ENCODE measurements at places on chromosomes 1 and 21.

GRCh38 chr1:21775550-21775914 is 7.4 kb downstream of the USP48 start:
- no peak for DNase-seq

DNA sequence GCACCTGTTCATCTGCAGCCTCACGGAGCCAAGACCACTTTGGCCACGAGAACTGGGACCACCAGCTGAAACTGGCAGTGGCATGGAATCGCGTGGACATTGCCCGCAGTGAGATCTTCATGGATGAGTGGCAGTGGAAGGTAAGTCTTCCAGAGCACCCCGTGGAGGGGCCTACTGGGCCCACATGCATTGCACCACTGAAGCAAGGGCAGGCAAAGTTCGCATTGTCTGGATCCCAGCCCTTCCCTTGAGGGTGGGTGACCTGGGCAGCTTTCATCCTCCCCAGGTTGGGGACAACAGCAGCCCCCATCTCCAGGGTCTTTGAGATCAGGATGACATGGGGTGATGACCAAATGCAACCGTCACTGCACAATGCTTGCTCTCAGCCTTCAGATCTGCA is 37.5 kb downstream of the TRPM2 start:
- no peak for DNase-seq

GRCh38 chr1:20640183-20640597 is 6.9 kb downstream of the PINK1 start:
- peak; percentile 45 for DNase-seq

GRCh38 chr1:154191990-154192461 is at the start of gene TPM3:
TPM3 (minus strand) TSS chr1:154192100; CDS start chr1:154192018, 82 bp downstream.
- no peak for DNase-seq

DNA sequence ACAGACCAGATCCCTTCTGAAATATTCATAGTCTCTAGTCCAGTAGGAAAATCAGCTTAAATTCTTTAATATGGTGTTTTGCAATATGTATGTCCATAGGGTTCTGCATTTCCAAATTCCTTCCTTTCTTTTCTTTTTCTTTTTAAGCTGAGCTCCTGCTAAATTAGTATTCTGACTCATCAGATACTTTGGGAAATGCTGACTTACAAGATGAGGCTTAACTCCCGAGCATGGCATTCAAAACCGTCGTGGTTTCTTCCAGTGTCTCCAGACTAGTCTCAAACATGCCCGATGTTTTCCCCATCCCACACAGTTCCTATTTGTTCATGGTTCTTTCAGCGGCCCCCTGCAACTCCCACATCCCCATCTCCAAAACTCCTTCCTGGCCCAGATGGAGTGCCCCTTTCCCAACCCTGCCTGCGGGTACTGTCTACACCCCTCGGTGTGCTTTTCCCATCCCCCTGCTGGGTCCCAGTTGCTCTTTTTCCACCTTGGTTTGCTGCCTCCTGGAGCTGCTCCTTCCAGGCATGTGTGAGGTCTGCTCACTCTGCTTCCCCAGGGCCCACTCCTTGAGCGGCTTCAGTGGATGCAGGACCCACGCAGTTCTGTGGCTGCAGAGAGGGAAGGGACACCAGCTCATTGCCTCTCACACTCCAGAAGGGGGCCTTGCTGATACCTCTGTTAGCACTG is 19.5 kb upstream of the ETV3 start:
- DNase-seq = no peak

DNA sequence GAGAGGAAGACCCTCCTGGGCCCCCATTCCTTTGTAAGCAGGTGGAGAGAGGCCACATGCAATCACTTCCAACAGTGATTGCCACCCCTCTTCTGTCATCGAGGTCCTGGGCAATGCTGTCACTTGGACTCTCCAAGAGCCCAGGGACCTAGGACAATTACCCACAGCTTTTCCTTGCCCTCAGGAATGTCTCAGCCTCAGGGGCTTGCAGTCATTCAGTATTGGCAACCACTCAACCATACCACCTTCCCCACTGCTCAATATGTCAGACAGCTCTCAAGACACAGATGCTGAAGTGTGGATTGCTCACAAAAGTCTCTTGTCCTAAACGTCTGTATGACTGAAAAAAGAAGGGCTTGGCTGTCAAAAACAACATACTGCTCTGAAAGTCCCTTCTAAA is 87.8 kb downstream of the PTPN14 start:
- no peak for DNase-seq

- no peak for DNase-seq
These were observed 160.6 kb downstream of the HMCN1 start for GRCh38 chr1:185894791-185895190.

- no peak for DNase-seq
These were observed 27.9 kb downstream of the LIN9 start for GRCh38 chr1:226281058-226281457.

DNA sequence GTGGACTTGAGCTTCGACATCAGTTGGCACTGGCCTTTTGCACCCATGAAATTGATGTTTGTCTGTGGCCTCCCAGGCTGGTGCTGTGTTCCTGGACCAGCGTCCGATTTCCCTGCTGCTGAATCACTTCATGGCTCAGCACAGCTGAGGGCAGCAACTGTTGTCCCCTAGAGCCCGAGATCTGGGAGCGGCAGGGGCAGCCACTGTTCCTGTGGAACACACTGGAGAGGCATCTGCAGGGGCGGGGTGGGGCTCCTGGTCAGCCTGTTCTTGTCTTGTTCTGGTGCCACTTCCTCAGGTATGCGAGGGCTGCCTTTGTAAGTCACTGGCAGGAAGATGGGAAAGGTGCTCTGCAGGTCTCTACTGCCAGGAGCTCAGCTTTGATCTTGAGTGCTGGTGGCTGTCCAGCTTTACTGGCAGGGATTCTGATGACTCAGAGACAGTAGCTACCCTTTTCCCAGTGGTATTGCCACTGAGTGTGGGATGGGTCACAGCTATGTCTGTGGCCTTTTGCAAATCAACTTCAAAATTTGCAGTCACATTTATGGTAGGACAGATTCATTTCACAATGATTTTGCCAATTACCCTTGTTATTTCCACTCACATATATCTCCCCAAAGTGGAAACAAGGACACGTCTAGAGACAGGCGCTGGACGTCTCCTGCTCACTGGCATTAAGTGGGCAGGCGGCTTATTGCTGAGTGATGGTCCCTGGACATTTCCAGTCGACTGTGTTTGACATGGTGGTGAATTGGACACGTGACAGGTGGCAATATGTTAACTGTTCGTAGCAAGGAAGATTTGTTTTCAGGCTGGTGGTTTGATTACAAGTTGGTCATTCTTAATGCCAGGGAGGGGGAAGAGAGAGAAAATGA is 15.3 kb downstream of the AGPAT3 start:
- DNase-seq = no peak

DNA sequence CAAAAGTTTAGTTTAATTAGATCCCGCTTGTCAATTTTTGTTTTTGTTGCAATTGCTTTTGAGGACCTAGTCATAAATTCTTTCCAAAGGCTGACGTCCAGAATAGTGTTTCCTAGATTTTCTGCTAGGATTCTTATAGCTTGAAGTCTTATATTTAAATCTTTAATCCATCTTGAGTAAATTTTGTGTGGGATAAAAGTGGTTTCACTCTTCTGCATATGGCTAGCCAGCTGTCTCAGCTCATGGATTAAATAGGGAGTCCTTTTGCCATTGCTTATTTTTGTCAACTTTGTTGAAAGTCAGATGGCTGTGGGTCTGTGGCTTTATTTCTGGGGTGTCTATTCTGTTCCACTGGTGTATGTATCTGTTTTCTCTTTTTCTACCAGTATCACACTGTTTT is 801.3 kb upstream of the ADGRL4 start:
- DNase-seq = no peak

DNA sequence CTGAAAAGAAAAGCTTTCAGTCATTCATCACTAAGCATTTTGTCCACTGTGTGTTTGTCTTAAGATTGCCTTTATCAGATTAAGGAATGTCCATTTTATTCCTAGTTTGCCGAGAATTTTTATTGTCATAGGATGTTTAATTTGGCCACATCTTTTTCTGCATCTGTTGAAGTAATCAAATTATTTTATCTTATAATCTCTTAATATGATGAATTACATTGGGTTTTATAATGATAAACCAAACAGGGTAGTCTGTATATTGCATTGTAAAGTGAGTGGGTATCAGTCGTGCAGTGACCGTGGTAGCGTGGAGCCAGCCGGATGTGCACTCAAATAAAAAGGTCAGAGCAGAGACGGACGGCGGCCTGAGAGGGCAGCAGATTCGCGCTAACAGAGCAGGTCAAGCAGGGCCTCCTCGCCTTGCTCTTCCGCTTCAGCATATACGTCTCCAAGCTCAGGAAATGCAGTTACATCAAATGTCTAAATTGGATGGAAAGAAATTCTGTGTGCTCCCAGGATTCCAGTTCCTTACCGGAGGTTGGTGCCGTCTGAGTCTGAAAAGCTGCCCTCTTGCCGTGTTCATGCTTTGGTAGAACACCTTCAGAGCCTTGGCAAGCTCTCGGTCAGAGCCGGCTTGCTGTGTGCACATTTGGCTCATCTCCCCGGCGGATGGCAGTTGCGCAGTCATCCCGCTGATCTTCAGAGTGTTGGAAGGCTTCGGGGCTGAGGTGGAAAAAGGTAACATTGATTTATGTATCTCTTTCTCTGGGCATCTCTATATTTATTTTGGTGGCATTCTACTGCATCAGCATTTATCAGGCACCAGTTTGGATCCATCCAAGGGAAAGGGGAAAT is 51.5 kb downstream of the SCCPDH start:
- DNase-seq = no peak

GRCh38 chr1:147622731-147623130 is 47.6 kb downstream of the ACP6 start:
- no peak for DNase-seq

DNA sequence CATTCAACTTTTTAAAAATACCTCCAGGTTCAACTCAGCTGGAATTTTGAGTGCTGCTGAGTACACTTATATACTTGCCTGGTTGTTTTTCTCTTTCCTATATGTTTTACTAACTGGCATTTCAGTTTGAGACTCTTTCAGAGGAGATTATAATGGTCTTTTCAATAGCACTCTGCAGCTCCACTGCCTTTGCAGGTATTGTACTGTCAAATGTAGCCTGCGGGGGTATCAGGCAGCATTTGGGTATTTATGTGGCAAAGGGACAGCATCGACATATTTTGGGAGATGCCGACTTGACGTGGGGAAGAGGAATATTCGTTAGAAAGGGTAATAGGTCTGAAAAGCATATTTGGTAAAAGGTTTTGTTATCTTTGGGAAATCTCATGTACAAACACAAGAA is 11.1 kb upstream of the TGFBR3 start:
- no peak for DNase-seq

- no peak for DNase-seq
These were observed 30.0 kb downstream of the ZMYM4 start for GRCh38 chr1:35298464-35298863.

GRCh38 chr1:151005729-151006319 is 878 bp downstream of the MINDY1 start:
- no peak for DNase-seq

- DNase-seq = no peak
These were observed 7.2 kb downstream of the PIGP start for GRCh38 chr21:37065561-37066177.

DNA sequence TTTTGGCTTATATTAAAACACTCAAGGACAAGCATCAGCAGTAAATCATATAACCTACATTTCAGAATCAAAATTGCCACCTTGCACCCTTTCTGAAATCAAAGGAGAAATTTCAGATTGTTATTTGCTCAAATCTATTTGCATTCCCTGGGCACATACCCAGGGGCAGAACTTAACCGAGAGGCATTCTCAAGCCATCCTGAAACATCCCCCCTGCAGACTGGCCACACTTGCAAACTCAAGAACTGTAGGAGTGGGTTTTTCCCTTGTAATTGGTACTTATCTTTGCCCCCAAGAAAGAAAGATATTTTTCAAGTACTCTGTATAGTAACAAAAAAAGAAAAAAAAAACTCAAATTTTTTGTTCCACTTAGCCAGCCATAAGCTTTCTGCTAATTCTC is 213.6 kb upstream of the ESRRG start:
- no peak for DNase-seq

DNA sequence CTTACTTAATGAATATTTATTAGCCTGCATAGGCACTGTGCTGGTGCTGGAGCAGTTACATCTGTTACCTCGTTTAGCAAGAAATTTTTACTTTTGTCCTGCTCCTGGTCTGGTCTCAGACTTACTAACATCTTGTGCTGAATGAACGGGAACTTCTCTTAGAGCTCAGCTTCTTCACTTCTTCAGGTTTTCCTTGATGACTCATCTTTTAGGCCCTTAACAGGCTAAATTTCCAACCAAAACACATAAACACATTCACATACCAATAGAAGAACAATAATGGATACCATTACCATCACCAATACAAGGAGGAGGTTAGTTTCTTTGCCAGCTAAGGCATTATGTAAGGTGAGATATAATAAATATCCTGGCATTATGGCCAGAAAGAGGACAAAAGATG is 68.9 kb downstream of the IFI44 start:
- no peak for DNase-seq

- no peak for DNase-seq
These were observed 67.4 kb downstream of the LUZP1 start for GRCh38 chr1:23101101-23101827.

- DNase-seq = no peak
These were observed 65.5 kb upstream of the COA6 start for GRCh38 chr1:234307726-234308125.

DNA sequence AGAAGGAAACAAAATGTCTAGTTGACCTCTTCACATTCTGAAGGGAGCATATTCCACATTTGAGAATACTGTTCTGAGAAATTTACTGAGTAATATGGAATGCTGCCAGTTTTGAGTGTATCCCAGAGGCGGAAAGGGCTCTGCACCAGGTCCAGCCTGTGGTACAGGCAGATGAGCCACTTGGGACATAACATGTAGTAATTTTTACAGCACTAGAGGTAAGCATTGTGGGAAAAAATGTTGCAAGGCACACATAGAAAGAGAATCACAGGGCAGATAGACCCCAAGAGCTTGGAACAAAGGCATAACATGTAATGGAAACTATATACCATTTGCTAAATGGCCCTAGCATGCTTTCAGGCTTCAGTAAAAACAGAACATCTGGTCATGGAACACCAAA is 228.5 kb downstream of the USH2A start:
- DNase-seq = no peak

- no peak for DNase-seq
These were observed 116.8 kb upstream of the GORAB start for GRCh38 chr1:170414989-170415709.
